ENCODE measurements at places on chromosomes 2 and 18. TPM values are rescaled to one million over a fixed set of nuclear protein-coding genes. Genes with fewer than 3 reads are reported as not detected.

- no peak for DNase-seq
Measured at GRCh38 chr2:107334306-107334705, 448.3 kb upstream of the ST6GAL2 start.

GRCh38 chr2:71884303-71885042 is 263.2 kb downstream of the CYP26B1 start:
- no peak for DNase-seq

GRCh38 chr2:45004562-45005191 is 4.6 kb downstream of the SIX2 start:
- no peak for DNase-seq

- peak; percentile 44 for DNase-seq
Measured at GRCh38 chr2:134207589-134208209, 46.2 kb upstream of the MGAT5 start.

DNA sequence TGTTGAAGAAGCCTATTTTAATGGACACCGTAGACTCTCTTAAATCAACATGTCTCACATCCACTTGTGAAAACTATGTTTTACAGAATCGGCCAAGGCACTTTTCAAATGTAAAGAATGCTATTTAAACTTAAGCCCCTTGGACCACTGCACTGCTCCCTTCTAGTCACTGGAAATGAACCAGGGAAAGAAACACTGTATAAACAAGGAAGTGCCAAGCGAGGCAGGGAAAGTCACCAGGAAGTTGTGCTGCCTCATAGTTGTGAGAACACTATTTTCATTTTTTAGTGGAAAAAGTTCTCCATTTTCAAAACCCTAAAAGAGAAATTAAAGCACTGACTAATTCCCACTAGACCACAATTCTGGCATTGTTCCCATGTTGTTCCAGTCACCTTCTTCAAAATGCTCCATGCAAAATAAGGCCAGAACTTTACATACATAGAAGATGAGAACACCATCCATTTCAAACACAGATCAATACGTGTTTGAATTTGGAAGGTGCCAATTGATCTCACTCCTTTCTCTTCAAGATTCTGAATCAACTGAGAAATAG is 13.5 kb downstream of the CCDC141 start:
- DNase-seq: no peak

- DNase-seq: no peak
Measured at GRCh38 chr2:20430461-20431300, 16.2 kb upstream of the RHOB start.

DNA sequence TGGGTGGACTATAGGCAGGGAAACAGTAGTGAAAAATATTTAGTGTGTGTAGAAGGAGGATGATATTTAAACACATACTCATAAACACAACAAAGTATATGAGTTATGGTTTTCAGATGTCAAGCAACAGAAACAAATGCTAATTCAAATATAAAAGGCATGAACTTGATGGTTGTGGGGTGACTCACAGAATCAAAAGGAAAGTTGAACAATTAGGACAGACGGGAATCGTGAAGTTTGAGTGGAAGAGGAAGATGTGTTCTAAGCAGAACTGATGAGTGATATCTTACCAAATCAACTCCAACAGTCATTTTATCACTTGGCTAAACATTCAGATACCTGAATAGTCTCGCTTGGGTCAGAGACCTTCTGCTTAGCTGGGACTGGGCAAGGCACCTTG is 53.6 kb upstream of the ITGA6 start:
- DNase-seq: no peak

DNA sequence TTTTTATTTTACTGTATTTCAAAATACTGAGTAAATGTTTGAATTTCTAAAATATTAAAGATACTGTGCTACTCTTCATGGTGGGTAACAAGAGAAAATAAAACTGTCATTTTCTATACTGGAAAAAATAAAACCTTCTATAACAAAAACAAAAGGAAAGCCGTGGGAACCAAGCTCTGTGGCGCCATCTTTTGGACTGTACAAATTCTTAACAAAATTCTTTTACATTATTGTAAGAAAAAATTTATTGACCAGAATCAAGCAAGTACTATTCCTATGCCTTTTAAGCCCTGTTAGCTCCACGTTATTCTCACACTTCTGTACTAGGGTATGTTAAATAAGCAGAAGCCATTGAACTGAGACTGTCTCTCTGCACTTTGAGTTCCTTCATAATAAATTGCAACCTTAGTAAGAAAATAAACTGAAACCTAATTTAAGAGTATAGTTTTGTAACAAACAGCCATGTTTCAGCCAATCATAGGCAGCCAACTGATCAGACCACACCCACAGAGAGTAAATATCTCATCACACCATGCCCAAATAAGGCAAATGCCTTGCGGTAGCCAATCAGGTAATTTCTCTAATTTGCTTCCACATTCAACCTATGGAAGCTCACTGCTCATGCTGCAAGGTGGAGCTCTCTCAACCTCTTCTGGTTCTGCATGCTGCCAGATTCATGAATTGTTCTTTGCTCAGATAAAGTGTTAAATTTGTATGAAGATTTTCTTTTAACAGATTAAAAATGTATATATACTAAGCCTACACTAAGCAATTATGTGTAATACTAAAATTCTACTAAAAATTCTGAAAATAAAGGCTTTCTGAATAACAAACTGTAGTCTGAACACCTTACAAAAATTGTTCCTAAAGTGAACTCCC is 42.2 kb downstream of the HIBCH start:
- DNase-seq: peak; percentile 6

- no peak for DNase-seq
Measured at GRCh38 chr2:209933499-209934483, 68.6 kb upstream of the RPE start.

GRCh38 chr2:110877031-110877827 is 144.9 kb downstream of the ACOXL start:
- no peak for DNase-seq

- DNase-seq: no peak
Measured at GRCh38 chr2:134457765-134458472, 204.0 kb downstream of the MGAT5 start.

DNA sequence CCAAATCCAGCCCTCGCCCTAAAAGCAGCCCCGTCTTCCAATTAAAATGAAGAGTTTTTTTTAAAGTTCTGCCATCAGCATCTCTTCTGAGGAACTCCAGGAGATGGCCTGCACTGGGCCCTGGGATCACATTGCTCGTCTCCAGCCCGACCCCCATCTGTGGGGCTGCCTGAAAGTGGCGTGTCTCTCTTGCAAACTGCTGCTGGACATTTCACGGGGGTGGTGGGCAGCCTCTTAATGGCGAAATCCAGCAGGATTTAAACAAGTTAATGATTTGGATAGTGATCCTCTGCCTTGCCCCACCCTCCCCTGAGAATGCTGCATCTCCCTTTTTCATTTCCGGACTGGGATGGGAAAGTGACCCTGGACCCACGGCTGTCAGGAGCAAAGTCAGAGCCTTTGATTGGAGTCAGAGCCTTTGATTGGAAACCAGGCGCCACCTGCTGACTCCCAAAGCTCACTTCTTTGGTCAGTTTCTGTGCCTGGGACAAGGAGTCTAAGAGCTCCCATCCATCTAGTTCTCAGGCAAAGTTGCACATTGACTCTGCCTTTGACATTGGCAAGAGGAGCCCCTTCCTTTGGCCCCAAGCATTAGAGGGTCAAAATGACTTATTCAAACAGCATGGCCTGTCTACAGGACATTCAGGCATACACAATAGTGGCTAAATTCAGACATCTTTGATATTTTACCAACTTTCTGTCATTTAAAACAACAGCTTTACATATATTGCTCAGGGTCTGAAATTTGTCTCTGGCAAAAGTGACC is 155.2 kb downstream of the SH3BP4 start:
- peak; percentile 84 for DNase-seq

DNA sequence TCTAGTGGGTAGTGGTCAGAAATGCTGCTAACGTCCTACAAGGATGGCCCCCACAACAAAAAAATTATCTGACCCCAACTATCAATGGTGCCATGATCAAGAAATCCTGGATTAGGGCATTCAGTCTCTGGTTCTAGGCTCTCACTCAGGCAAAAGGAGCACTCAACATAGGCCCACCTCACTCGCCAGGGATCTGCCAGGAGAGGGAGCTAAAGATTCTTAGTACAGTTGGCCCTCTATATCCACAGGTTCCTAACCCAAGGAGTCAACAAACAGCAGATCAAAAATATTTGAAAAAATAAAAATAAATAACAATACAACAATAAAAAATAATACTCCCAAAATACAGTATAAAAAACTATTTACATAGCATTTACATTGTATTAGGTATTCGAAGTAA is 10.0 kb downstream of the SLC4A5 start:
- DNase-seq: peak; percentile 22

GRCh38 chr18:36314098-36314497 is 16.6 kb downstream of the FHOD3 start:
- DNase-seq: no peak

DNA sequence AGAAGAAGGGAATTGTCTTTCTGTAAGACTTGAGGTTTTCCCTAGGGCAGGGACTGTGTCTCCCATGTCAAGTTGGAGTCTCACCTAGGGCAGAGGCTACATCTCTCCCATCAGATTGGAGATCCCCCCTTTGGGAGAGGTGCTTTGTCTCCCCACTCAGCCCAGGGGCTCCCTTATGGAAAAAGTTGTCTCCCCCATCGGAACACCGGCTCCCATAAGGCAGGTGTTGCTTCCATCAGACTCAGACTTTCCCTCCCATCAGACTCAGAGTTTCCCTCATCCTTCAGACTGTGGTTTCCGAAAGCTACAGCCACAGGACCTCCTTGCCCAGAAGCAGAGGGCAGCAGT is 5.8 kb downstream of the ANKRD53 start:
- DNase-seq: no peak

NFATC1 gene
- 0.02 TPM for polyA plus RNA-seq

C2orf80 gene
- polyA plus RNA-seq: not detected

KIAA2012 gene
- polyA plus RNA-seq: 0.11 TPM

HAT1 gene
- polyA plus RNA-seq: 21.5 TPM

GCKR gene
- polyA plus RNA-seq: 0.67 TPM

IL36B gene
- not detected for polyA plus RNA-seq

NMUR1 gene
- not detected for polyA plus RNA-seq

CFC1 gene
- not detected for polyA plus RNA-seq

Measured in SK-N-SH (cell line).